Activated T-cell treated with anti-CD3 and anti-CD28 coated beads, Interleukin-2, amount 50 U/mL, for 72 hours (primary cell): ENCODE measurements at places on chromosomes 12 and 14. TPM values are rescaled to one million over a fixed set of nuclear protein-coding genes. Genes with fewer than 3 reads are reported as not detected.

DNA sequence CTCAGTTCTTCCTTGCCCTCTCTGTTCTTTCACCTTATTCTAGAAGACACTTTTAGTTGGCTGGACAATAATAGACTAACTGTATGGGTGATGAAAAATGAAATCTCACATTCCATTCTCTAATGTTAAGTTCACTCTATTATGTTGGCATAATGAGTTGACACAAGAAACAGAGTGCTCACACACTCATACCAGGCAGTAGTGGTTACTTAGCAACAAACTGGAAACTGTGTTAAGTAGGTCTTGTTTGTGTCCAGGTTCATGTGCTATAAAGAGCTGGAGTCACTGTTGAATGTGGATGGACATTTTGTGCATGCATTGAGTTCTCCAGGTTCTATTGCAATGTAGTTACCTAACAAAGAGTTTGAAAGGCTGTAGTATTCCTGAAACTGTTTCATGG, 16.9 kb upstream of the PPP4R4 start:
- H3K27me3 ChIP-seq, result no peaks in the 10 kb centered on the region
- DNase-seq, result no peak
- H3K36me3 ChIP-seq, result no peaks in the 10 kb centered on the region
- H3K27ac ChIP-seq, result no peak overlapping the region

- no peaks in the 10 kb centered on the region for H3K27me3 ChIP-seq
- H3K36me3 ChIP-seq, result no peaks in the 10 kb centered on the region
- H3K4me1 ChIP-seq, result peaks cover 26% of the 10 kb centered on the region
- no peak for DNase-seq
- no peak overlapping the region for H3K27ac ChIP-seq
Observed at GRCh38 chr12:111573476-111573875, 25.6 kb downstream of the ATXN2 start.

DNA sequence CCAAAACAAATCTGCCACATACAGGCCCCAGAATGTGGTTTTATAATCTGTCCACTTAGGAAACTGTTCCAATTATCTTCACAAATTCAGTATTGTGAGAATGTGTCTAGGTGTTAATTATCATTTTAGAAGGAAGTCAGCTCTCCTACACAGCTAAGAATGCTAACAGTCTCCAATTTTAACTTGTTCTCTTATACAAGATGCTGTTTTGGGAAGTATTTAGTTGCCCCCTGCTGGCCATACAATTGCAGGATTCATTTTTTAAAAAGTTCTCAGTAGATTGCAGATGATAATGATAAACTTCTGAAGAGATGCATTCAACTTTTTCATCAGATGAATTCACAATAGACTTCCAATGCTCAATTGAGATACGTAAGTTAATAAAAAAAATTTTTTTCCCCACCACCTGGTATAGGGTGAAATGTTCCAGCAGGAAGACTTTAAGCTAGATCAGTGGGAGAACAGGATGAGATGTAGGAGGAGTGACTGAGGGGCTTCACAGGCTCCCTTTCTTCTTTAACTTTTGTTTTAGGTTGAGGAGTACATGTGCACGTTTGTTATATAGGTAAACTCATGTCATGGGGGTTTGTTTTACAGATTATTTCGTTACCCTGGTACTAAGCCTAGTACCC, 27.3 kb upstream of the OSBPL8 start:
- H3K27ac ChIP-seq, result no peak overlapping the region
- no peaks in the 10 kb centered on the region for H3K4me1 ChIP-seq

DNA sequence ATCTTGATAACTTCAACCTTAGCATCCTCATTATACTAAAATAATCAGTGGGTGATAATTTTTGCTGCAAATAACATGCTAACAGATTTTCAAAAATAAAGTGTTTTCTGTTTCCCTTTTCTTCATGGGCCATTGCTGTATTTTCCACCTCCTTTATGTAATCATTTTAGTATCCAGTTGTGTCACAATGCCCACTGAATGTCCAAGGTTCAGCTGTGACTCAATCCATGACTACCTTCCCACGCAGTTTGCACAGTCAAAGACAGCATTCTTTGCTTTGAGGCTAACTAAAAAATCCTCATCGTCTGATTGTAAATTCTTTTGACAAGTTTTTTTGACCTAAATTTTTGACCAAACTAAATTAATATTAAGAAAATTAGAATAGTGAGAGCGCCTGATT, 474.1 kb downstream of the FLRT2 start:
- H3K36me3 ChIP-seq, result peaks cover 7% of the 10 kb centered on the region
- no peak overlapping the region for H3K4me3 ChIP-seq
- no peak for DNase-seq
- H3K4me1 ChIP-seq, result no peaks in the 10 kb centered on the region
- H3K27ac ChIP-seq, result no peak overlapping the region
- no peaks in the 10 kb centered on the region for H3K27me3 ChIP-seq

- H3K36me3 ChIP-seq, result no peaks in the 10 kb centered on the region
- no peak overlapping the region for H3K4me3 ChIP-seq
- H3K27ac ChIP-seq, result no peak overlapping the region
- DNase-seq, result no peak
- no peaks in the 10 kb centered on the region for H3K4me1 ChIP-seq
Observed at GRCh38 chr12:27838543-27839185, 58.6 kb upstream of the MANSC4 start.

DNA sequence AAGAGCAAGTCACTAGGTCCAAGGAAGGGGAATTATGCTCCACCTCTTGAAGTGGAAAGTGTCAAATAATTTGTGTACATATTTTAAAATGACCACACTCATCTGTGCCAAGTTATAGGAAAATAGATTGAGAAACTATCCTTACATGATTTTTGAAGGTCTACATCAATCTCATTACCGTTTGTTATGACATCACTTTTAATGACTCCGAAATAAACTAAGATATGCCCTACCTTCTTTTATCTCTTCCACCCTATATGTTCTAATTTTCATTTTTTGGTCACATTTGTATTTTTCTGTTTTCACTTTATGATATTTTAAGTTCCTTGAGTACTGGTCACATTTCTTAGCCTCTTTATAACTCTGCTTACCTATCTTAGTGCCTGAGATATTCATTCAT, 3.3 kb upstream of the PSMC6 start:
- peaks cover 2% of the 10 kb centered on the region for H3K36me3 ChIP-seq
- H3K4me1 ChIP-seq, result peaks cover 43% of the 10 kb centered on the region
- no peak overlapping the region for H3K27ac ChIP-seq
- no peak for DNase-seq
- no peak overlapping the region for H3K4me3 ChIP-seq

DNA sequence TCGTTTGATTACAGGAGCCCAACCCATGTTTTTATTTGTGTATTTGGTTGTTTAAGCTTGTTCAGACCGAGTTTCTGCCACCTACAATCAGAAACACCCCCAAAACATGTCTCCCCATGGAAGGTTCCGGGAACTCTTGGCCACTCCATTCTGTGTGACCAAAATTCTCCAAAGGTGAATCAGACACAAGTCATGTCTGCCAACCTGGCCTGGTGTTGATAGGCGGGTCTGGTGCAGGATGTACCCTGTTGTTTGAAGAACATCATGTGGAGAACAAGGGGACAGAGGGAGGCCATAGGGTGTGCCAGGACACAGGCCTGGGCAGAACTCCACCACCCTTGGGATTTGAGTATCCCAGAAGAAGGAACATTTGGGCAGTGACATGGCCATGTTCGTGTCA, 147.1 kb upstream of the MYL2 start:
- no peak overlapping the region for H3K27ac ChIP-seq
- H3K27me3 ChIP-seq, result peaks cover 5% of the 10 kb centered on the region
- H3K4me1 ChIP-seq, result peaks cover 22% of the 10 kb centered on the region
- no peak for DNase-seq
- no peaks in the 10 kb centered on the region for H3K36me3 ChIP-seq
- H3K4me3 ChIP-seq, result peak overlapping the region; percentile 33

GRCh38 chr14:59698793-59699192, 122.2 kb upstream of the CCDC175 start:
- DNase-seq, result no peak
- H3K4me3 ChIP-seq, result no peak overlapping the region
- no peak overlapping the region for H3K27ac ChIP-seq
- peaks cover 7% of the 10 kb centered on the region for H3K27me3 ChIP-seq
- no peaks in the 10 kb centered on the region for H3K4me1 ChIP-seq

DNA sequence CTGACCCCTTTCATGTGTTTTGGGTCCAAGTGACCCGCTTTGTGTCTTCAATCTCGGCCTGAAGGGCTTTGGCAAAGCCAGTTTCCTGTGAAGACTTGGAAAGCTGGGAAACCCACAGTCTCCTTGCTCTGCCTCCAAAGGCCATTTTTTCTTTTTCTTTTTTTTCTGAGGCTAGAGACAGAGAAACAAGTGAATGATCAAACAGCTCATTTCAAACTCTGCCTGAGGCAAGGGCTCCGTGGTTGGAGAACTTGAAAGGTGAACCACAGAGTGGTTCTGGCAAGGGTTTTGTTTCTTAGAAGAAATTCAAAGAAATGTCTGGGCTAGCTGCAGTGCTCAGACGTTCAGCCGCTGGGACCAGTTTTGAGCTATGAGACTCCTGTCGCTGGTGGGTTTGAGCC, 62.7 kb downstream of the ERH start:
- H3K27ac ChIP-seq, result no peak overlapping the region
- peaks cover 15% of the 10 kb centered on the region for H3K4me1 ChIP-seq
- H3K36me3 ChIP-seq, result no peaks in the 10 kb centered on the region
- H3K4me3 ChIP-seq, result no peak overlapping the region
- H3K27me3 ChIP-seq, result no peaks in the 10 kb centered on the region

DNA sequence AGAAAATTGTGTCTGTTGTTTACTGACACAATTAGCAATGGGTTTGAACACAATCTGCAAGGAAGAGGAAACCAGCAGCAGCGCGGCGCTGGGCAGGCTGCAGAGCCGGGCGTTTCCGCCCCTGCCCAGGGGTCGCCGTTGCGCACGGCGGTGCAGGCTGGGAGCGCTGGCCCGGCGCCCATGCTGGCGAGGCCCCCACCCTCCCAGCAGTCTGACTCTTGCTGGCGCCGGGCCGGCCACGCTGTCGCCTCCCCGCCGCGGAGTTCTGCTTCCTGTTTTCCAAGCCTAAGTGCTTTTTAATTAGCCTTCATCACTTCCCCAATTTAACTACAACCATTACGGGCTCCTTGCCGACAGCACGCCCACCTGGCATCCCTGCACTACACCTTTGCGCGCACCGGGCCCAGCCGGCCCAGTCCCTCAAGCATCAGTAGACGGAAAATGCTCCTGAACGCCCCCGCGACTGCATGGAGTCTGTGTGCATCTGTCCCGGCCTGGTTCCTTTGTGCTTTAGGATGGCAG, 212.1 kb downstream of the GXYLT1 start:
- H3K4me3 ChIP-seq, result peak overlapping the region; percentile 65
- no peak for DNase-seq
- no peaks in the 10 kb centered on the region for H3K36me3 ChIP-seq
- no peak overlapping the region for H3K27ac ChIP-seq

DNA sequence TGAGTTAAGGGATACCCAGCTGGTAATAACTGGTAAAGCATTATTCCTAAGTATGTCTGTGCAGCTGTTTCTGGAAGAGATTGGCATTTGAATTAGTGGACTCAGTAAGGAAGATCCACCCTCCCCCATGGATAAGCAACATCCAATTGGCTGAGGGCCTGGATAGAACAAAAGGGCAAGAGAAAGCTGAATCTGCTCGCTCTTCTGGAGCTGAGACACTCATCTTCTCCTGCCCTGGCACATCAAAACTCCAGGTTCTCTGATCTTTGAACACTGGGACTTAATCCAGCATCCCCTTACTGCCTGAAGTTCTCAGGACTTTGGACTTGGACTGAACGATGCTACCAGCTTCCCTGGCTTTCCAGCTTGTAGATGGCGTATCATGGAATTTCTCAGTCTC, 63.1 kb upstream of the CNOT2 start:
- DNase-seq, result no peak
- no peaks in the 10 kb centered on the region for H3K4me1 ChIP-seq
- no peaks in the 10 kb centered on the region for H3K36me3 ChIP-seq

DNA sequence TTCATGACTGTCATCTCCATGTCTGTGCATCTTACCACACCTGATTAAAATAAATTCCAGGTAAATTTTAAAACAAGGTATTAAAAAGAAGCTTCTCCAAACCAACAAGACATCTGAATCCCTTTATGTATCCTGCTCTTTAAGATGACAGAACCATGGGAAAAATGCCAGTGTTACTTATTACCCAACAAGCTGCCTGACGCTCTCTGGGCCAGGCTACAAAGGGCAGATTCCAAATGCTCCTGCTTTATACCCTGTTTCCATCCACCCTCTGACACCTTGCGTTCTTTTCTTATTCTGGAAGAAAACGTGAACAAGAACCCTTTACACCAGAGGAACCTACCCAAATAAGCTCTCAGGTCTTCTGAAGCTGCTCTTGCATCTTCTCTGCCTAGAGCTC, 70.7 kb downstream of the SLC8A3 start:
- no peaks in the 10 kb centered on the region for H3K4me1 ChIP-seq
- no peaks in the 10 kb centered on the region for H3K36me3 ChIP-seq
- H3K4me3 ChIP-seq, result no peak overlapping the region
- H3K27me3 ChIP-seq, result peaks cover 15% of the 10 kb centered on the region
- H3K27ac ChIP-seq, result no peak overlapping the region

GRCh38 chr14:60487211-60487610, 1.3 kb upstream of the C14orf39 start:
- H3K4me1 ChIP-seq, result no peaks in the 10 kb centered on the region
- H3K36me3 ChIP-seq, result peaks cover 1% of the 10 kb centered on the region
- peaks cover 6% of the 10 kb centered on the region for H3K27me3 ChIP-seq

DNA sequence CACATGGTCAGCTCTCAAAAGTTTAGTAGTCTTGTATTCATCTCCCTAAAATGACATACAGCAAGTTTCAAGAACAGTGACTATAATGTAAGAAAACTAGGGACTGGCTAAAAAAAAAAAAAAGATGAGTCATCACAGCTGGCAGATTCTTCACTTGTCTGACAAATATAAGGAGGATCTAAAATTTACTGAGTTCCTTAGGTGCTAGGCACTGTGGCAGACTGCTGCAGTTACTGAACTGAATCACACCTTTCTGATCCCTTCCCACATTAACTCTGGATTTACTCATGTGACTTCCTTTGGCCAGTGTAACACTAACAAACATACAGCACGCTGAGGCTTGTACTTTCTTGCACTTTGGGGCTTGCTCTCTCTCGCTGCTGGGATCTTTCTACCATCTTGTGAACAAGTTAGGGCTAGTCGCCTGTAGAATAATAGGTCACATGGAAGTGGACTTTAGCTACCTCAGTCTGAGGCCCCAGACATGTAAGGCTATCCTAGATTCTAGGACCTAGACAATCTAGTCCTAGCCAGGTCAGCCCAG, 32.1 kb downstream of the BAZ1A start:
- no peaks in the 10 kb centered on the region for H3K36me3 ChIP-seq
- peak overlapping the region; percentile 12 for H3K4me3 ChIP-seq
- H3K4me1 ChIP-seq, result peaks cover 17% of the 10 kb centered on the region
- no peaks in the 10 kb centered on the region for H3K27me3 ChIP-seq

DNA sequence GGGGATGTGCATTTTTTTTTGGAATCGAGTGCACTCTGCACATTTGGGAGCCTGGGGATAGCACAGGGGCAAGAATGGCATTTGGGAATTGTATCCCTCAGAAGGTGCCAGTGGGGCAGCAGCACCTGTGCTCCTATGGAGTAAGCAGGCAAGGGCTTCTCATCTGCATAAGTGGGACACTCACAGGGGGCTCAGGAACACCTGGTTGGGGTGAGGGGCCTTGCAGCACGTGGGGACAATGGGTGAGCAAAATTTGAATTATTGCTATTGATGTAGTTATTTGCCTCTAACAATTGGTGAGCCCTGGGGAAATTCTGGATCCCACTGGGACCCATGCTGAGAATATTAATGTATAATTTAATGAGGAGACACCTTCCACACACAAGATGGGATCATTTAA, 274.2 kb downstream of the TTC6 start:
- H3K4me1 ChIP-seq, result peaks cover 3% of the 10 kb centered on the region
- no peak for DNase-seq
- no peak overlapping the region for H3K4me3 ChIP-seq

The KIF21A gene
- total RNA-seq, result 24.8 TPM

The CATSPERB gene
- 0.91 TPM for total RNA-seq

The KLC1 gene
- 165 TPM for total RNA-seq

The NYNRIN gene
- total RNA-seq, result 0.14 TPM

The PRICKLE1 gene
- total RNA-seq, result not detected

The DTX1 gene
- total RNA-seq, result 17.6 TPM
